Stimulated activated naive CD4-positive, alpha-beta T cell (primary cell): ENCODE measurements at places on chromosomes 3 and 15.

DNA sequence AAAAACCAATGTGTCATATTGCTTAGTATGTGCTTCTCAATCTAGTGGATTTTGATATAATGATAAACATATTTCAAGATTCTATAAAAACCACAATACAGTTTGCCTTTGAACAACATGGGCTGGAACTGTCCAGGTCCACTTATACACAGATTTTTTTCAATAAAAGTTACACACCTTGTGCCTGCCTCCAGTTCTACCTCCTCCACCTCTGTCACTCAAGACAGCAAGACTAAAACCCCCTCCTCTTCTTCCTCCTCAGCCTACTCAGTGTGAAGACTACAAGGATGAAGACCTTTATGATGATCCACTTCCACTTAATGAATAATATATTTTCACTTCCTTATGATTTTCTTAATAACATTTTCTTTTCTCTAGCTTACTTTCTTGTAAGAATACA, 5.7 kb downstream of the SETD2 start:
- no peak for DNase-seq

GRCh38 chr15:60130398-60130797, 126.3 kb downstream of the FOXB1 start:
- no peak for DNase-seq

- no peak for DNase-seq
Observed at GRCh38 chr3:40336101-40336500, 26.6 kb downstream of the EIF1B start.

GRCh38 chr3:13657660-13658435, 108.9 kb downstream of the FBLN2 start:
- DNase-seq: peak; percentile 50

DNA sequence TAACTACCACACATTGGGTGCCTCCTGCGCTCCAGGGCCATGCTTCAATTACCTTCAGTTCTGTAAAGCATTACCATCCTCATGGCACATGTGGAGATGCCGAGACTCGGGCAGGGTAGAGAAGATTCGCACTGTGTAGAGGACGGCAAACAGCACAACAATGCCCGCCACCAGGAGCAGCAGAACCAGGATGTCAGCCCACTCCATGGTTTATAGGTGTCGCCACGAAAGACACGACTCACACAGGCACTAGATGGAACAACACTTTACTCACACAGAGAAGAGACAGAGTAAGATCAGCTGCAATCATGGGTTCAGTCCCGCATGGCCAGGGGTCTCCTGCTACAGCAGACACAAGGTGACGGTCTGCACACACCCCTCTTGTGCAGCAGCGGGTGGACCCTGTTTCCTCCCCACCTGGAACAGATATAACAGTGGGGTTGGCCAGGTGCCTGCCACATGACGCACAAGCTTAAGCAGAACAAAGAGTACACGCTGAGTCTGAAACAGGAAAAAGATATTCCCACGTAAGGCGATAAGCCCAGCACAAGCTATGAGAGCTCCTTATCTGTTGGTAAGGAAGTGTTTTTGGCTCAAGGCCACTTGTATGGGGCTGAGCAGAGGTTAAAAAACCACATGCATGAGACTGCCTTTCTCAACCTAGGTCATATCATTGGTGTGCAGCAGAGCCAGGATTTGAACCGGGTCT, 2.5 kb upstream of the TBC1D21 start:
- no peak for DNase-seq

DNA sequence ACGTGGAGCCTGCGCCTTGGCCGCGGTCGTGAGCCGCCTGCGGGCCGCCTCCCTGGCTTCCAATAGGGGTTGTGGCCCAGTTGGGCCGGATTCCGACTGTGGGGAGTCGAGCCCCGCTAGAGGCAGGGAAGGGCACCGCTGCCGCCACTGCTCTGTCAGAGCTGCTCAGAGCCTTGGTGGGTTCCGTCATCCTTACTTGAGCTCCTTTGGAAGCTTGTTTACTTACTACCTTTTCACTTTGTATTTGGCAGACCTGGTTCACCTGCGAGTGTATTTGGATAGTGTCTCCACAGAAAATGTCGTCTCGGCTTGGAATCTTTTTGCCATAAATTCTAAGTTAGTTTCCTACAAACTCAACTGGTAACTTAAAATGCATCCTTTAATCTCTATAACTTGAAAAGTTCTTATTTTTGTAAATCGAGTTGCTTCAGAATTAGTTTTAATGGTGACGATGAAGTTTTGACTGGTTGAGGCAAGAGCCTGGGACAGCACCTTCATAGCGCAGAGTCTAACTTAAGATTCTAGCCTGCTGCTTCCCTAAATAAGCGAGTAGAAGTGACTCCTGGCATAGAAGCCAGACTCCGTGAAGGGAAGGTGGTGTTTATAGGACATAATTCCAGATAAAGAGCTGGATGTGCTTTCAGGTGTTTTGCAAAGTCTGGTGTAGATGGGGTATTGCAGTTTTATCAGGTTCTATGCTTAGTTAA, 800 bp downstream of the DAG1 start:
- DNase-seq: no peak

DNA sequence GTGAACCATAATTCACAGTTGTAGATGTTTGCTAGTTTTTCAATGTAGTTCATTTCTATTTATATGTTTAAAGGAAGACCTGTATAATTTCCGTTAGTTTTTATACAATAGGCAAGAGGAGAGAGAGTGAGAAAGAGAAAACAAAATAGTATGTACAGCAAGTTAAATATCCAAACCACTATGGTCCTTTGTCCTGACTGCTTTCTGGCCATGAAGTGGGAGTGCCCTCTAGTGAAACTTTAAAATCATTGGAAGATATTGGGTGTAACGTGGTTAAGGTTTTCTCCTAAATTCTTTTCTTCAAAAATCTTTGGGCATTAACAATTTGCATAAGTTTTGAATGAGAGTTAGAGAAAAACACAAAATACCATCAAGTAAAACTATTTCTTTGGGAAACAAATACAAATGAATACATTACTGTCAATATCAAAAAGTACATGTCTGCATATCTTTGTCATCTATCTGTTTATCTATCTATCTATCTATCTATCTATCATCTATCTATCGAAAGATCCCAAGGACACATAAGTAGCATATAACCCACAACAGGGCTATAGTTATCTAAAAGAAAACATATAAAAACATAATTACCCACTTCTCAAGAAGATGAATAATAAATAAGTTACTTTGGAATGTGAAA, 534.6 kb upstream of the ATP11B start:
- DNase-seq: no peak

DNA sequence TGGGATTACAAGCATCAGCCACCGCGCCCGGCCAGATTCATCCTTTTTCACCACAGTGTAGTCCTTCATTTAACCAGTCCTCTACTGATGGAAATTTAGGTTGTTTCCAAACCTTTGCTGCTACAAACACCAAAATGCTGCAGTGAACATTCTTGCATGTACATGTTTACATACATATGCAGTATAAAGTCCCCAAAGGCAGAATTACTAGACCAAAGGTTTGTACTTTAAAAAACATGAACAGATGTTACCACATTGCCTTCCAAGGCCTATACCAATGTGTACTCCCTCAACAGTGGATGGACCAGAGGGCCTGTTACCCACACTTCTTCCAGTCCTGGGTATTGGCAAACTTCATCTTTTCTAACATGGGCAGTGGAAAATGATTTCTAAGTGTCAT, 51.0 kb downstream of the RLBP1 start:
- DNase-seq: no peak

- DNase-seq: no peak
Observed at GRCh38 chr15:92666780-92667179, 11.2 kb upstream of the FAM174B start.

DNA sequence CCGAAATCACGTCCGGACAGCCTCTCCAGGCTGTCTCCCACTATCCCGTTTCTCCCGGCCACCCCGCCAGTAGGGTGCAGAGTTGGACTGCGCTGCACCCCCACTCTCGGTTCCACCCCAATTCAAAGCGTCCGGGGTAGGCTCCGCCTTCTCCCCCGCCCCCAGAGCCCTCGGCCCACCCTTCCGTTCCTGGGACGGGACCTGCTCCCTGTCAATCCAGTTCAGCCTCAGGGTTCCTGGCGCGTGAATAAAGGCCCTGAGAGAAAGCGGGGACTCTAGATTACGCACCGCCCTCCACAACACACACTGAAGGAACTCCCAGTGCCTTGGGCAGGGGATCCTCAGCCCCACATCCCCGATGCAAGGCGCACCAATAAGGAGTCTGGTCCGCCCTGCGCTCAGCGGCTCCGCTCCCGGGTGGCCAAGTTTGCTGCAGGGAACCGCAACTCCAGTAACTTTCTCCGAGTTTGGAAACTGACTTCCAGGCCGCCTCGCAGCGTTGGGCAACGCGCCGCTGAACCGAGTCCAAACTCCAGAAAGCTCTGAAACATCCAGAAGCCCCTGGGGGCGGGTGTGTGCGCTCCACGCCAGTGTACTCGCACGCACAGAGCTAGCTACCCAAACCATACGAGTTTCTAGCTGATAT, 1.9 kb downstream of the ADAMTS9 start:
- DNase-seq: no peak

DNA sequence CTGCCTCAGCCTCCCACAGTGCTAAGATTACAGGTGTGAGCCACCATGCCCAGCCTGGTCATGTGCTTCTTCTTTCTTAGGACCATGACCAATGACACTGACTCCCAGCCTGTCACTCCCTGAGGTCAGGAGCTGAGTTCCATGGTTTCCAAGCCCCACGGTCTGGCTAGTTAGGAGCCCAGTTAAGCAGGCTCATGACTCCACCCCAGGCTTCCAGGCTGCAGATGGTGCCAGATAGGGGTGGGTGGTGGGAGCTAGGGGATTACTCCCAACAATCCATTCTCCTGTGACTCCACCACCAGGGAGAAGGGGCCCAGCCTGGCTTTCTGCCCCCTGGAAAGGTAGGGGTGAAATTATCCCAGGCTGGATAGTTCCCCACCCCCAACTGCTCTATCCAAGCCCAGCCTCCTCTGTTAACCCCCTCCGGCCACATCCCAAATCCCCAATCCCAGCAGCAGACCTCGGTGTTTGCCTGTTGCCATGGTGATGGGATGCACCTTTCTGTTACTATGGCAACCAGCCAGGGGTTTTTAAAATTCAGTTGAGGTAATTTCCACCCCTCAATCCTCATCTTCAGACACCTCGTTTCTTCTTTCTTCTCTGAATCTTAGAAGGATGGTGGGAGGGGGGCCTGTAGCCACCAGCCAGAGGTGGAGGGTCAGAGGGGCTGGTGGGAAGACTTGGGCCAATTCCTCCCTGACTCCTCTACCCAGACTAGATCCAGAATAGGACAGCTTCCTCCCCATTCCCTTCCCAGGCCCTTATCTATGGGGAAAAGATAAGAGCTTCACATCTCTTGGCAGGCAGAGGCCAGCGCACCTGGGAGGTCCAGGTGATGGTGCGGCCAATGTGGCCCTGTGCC, 22.5 kb upstream of the SEMA3F start:
- no peak for DNase-seq

DNA sequence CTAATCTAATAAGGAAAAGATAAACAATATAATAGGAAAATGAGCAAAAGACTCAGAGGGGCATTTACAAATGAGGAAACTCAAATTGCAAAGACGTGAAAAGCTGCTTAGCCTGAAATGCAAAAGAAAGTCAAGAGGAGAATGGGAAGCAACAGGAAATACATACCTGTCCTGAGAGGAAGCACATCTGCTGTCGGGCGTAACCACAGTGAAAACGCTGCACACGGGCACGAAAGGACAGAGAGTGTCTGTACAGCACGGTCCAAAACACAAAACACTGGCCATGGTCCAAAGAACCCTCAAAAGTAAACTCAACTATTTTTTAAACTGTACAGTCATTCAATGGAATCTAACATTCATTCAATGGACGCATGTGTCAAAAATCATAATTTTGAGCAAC, 100.6 kb downstream of the CHSY1 start:
- no peak for DNase-seq

DNA sequence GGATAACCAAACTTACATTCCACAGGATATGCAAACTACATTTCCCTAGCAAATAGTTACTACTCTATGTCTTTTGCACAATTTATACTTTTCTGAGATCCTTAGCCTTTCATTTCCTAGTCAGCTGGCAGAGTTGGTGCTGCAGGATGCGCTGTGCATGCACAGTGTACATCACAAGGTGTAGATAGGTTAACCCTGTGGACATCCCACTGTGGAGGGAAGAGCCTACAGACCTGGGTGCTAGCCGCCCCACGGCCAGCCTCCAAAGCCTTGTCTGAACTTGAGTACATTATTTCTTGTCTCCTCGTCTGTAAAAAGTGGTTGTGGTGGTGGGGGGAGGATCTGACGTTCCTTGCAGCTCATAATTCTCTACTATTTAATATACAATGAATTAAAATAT, 3.5 kb downstream of the TNFSF10 start:
- DNase-seq: no peak

DNA sequence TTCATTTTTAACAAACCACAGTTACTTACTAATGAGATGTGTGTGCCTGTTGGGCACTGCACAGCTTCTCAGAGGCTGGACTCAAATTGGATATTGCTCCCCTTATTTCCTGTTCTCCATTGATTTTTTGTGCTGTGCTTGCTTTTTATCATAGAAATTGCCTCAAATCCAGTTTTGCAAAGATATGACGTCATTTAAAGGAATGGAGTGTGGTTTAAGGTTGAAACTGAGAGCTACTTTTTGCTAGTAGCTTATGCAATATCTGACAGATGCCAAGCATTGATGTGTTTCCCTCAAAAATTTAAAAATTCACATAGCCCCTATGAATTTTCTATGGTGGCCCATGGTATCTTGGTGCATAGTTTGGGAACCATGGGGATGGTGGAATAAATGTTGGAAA, 67.7 kb upstream of the ROPN1 start:
- no peak for DNase-seq

GRCh38 chr15:42608752-42609488, 33.5 kb downstream of the STARD9 start:
- no peak for DNase-seq

- DNase-seq: no peak
Observed at GRCh38 chr15:70127770-70128413, 30.2 kb upstream of the TLE3 start.

- DNase-seq: no peak
Observed at GRCh38 chr3:33488683-33489082, 48.5 kb upstream of the UBP1 start.

- no peak for DNase-seq
Observed at GRCh38 chr15:40749151-40749630, 5.9 kb downstream of the RMDN3 start.

GRCh38 chr15:89142423-89142822, 54.2 kb downstream of the ABHD2 start:
- no peak for DNase-seq

- DNase-seq: no peak
Observed at GRCh38 chr3:71366988-71367604, 216.4 kb downstream of the FOXP1 start.

GRCh38 chr3:61580982-61581643, 19.7 kb downstream of the PTPRG start:
- DNase-seq: no peak

DNA sequence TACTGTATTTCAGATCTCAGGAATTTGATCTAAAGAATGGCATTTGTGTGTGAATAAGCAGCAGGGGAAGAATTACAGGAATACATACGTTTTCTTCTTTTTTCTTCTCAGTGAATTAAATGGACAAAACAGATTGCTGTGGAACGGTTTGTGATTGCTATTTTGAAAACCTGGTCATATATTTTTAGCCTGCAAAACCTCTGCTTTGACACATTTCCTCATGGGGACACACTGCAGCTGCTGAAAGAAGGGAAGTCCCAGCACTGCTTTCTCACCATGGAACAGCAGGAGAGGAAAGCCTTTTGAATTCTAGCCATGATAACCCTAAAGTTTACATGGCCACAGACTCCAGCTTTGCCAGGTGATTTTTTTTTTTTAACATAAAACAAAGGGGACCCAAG, 315.0 kb downstream of the OXSM start:
- DNase-seq: no peak

- DNase-seq: no peak
Observed at GRCh38 chr3:195160257-195160898, 110.6 kb downstream of the XXYLT1 start.
